ENCODE measurements at places on chromosomes 4 and X.

GRCh38 chr4:105399532-105400161 lies 74.2 kb downstream of the PPA2 start:
- no peak for DNase-seq

DNA sequence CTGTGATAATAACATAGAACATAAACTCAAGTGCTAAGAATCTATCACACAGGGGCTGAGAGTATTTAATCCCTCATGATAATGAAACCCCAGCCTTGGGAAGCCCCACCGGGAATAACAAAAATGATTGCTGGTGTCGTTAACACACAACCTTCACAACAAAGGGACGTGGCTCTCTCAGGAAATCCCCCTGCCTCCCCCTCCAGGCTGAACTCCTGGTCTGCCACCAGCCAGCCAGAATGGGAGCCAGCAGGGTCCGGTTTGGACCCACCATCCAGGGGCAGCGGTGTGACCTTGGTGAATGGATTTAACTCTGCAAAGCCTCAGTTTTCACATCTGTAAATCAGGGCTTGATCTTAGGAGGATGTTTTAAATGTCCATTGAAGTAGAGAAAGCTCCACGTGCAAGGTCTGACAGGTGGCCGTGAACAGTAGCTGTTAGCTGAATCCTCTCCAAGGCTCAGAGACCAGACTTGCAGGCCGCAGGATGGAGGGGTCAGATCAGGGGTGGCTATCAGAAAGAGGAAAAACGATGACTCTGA lies 46.5 kb downstream of the ABLIM2 start:
- DNase-seq: no peak

DNA sequence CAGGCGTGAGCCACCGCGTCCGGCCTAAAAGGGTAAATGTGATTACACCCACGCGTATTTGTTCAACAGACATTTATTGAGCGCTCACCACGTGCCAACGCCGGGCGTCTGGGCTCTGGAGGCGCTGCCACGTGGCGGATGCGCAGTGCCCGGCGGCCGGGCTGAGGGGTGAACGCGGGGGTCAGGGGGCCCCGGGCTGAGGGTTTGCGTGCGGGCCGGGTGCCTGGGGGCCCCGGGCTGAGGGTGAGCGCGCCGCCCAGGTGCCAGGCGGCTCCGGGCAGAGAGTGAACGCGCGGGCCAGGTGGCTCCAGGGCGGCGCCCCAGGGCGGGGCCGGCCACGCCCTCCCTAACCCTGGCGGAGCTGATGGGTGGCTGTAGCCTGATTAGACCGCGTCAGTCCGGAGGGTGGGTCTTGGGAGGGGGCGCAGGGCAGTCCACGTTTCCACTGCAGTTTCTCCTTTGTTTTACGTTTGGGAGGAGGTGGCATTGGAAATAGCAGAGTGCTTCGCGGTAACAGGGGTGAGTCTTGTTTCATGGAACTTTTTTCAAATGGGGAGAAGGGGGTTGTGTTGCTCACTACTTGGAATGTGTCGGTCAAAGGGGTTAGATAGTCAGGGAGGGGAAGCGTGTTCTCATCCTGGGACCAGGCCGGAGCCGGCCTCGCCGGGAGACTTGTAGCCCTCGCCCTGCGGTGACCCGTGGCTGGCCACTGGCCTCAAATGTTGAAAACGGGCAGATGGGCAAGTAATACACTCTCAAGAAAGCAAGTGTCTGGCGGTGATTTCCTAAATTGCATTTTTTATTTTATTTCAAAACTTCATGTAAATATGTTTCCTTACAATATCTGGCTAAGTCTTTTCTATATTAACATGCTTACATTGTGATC lies at the start of gene ZFP42:
Gene ZFP42 (plus strand): TSS at position 450 of the 886 bp plus-strand sequence. CDS start 7,037 bp downstream, outside the sequence.
- DNase-seq: no peak

- DNase-seq: no peak
Measured at GRCh38 chr4:176262243-176262642, 6.8 kb downstream of the ASB5 start.

- DNase-seq: no peak
Measured at GRCh38 chr4:115424852-115425251, 311.4 kb upstream of the NDST4 start.

DNA sequence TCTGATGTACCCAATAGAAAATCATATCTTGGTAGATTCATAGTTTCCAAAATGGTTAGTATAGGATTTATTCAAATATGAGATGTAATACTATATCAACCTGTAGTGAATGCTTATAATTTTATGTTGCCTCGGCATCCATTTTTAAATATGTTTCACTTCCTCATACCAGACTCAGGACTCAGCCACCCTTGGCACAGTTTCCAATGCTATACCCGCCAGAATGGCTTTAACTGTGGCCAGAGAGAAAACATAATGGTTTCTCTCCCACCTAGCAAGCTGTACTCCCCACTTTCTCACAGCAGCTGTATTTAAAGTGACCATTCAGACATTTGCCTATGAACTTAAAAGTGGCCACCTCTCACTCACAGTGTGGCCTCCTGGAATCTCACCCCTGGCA lies 466.6 kb upstream of the PABPC4L start:
- DNase-seq: no peak

DNA sequence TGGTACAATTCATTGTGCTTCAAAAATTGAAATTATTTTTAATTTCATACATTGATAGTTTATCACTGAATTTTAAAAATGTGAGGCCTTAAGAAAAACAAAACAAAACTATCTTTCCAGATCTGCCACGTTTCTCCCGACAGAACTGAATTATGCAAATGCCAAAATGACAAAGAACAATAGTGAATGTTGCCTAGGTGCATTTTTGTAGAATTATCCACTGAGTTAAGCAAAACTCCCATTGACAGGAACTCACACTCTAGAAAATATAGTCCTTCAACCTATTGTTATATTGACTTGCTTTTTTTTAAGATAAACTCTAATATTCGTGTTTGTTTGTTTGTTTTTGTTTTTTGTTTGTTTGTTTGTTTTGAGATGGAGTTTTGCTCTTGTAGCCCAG lies 6.5 kb downstream of the PCGF3 start:
- DNase-seq: no peak

- no peak for DNase-seq
Measured at GRCh38 chr4:85500110-85500867, 25.3 kb downstream of the ARHGAP24 start.

DNA sequence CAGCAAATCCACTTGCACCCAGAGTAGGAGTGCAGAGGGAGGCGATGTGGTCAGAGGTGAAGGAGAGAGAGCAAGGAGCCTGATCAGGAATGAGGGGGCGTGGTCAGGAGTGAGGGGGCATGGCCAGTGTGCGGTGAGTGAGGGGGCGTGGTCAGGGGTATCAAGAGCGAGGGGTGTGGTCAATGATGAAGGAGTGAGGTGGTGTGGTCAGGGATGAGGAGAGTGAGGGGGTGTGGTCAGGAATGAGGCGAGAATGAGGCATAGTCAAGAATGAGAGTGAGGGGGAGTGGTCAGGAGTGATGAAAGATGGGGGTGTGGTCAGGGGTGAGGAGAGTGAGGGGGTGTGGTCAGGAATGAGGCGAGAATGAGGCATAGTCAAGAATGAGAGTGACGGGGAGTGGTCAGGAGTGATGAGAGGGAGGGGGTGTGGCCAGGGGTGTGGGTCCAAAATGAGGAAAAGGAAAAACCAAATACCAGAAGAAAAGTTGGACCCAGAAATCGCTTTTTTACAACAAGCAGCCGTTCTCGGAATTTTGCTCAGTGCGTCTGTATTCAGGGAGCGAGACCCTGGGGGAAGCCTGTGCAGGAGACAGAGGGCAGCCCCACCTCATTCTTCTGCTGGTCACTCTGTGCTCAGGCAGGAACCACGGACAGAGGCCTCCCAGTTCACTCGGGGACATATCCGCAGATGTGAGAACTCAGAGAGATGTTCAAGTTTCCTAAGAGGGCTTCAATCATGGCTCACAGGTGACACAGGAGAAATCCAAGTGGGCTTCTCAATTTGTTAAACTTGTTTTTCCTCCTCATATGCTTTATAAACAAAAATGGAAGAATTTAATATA lies 47.5 kb downstream of the MAGEA1 start:
- no peak for DNase-seq

DNA sequence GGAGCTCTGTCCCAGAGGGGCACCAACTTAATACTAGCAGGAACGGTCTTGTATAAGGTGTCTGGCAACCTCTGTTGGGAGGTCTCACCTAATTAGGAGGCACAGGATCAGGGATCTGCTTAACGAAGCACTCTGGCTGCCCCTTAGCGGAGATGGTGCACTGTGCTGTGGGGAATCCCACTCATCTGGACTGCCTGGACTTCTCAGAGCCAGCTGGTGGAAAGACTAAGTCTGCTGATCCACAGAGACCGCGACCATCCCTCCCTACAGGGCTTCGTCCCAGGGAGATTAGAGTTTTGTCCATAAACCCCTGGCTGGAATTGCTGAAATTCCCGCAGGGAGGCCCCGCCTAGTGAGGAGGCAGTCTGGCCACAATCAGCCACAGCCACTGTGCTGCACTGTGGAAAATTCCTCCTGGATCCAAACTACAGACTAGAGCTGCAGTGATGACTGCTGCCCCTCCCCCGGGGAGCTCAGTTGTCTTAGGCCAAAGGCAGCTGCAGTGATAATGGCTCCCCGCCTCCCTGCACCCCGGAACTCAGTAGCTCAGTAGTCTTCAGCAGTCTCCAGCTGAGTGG lies 22.0 kb upstream of the ZCCHC4 start:
- no peak for DNase-seq

GRCh38 chr4:40173470-40173875 lies 23.4 kb upstream of the RHOH start:
- DNase-seq: no peak

- DNase-seq: peak; percentile 26
Measured at GRCh38 chrX:16436348-16437188, 213.4 kb upstream of the S100G start.

GRCh38 chr4:147843162-147843561 lies 111.3 kb downstream of the ARHGAP10 start:
- no peak for DNase-seq

GRCh38 chrX:30533835-30534234 lies 43.7 kb downstream of the TASL start:
- no peak for DNase-seq

- DNase-seq: no peak
Measured at GRCh38 chr4:8201321-8201781, 2.3 kb downstream of the SH3TC1 start.

- no peak for DNase-seq
Measured at GRCh38 chrX:100356351-100356896, 53.6 kb downstream of the PCDH19 start.

- no peak for DNase-seq
Measured at GRCh38 chr4:24260923-24261564, 323.3 kb downstream of the DHX15 start.

DNA sequence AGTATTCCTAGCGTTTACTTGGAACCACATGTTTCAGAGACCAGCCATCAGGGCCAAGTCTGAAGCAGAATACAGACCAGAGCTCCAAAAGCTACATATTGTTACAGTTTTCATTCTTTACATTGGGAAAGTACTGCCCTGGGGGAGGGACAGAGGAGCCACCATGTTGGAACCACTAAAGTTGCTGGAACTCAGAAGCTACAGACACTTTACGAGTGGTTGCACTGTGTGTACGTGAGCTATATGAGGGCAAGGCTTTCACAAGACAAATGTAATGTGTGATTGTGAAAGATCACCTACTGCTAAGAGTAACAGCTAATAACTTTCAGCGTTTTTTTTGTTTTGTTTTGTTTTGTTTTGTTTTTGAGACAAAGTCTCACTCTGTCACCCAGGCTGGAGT lies 11.7 kb downstream of the GPC3 start:
- no peak for DNase-seq

GRCh38 chr4:128560754-128561495 lies 248.6 kb upstream of the JADE1 start:
- DNase-seq: no peak

DNA sequence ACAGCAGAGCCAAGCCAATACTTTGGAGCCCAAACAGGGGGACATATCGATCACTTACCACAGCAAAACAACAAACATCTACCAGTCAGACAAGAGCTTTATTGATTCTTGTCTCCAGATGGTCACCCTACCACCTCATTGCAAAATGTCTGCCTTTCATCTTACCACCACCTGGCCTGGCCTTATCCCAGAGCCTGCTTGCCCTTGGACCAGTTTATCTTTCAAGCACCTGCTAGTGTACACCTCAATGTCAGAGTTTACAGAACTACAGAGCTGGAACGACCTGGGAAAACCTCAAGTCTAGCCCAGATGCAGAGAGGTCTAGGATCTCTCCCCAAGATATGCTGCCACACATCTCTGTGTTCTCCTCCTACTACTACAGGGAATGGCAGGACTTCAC lies 4.5 kb downstream of the BCAP31 start:
- no peak for DNase-seq

- DNase-seq: no peak
Measured at GRCh38 chrX:111035256-111035655, 60.7 kb upstream of the PAK3 start.

Measured in smooth muscle cell of the brain vasculature (primary cell).